Activated CD4-positive, alpha-beta T cell treated with anti-CD3 and anti-CD28 coated beads, Interleukin-2, amount 10 ng/mL, durations not matched to agents 24 days and 14 days (primary cell): ENCODE measurements at places on chromosomes 7 and 10. TPM values are rescaled to one million over a fixed set of nuclear protein-coding genes. Genes with fewer than 3 reads are reported as not detected.
A peak's percentile ranks its signal among the peaks of the same experiment; 100 is the strongest.

- no peak overlapping the region for H3K27ac ChIP-seq
- H3K36me3 ChIP-seq: no peaks in the 10 kb centered on the region
- H3K4me3 ChIP-seq: no peak overlapping the region
- DNase-seq: no peak
- peaks cover 7% of the 10 kb centered on the region for H3K27me3 ChIP-seq
Observed at GRCh38 chr10:113506476-113506875, 46.4 kb upstream of the HABP2 start.

DNA sequence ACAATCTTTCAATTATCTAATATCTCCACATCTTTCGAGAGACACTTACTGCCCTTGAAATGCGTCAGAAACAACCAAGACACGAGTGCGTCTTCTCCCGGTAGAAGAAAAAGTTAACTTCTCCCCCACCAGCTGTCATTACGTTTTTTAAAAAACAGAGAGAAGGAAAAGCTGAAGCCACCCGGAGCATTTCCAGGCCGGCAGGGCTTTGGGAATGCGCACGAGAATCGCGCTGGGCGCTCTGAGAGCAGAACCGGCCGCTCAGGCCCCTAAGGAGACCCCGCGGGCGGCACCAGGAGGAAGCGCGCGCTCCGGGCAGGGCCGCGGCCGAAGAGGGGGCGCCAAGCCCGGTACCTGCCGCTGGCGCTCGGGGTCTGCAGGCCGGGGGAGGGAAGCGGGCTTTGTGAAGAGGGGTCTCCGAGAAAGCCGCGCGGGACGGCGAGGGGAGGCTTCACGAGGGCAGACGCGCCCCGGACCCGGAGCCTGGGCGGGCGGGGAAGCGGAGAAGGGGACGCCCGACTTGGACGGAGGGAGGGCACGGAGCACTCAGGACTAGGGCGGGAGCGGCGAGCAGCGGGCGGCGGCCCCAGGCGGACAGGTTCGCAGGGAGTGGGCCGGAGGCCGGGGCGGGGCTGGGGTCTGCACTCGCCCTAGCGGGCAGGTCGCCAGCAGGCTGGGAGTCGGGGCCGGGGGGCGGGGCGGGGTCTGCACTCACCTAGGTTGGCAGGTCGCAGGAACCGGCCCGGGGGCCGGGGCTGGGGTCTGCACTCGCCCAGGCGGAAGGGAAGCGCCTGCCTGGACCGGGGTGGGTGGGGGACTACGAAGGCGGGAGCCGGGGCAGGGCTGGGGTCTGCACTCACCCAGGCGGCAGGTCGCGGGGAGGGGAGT, 932 bp downstream of the ESYT2 start:
- H3K4me1 ChIP-seq: peaks cover 47% of the 10 kb centered on the region
- peak; percentile 78 for DNase-seq
- H3K27ac ChIP-seq: peak overlapping the region; percentile 93
- H3K4me3 ChIP-seq: peak overlapping the region; percentile 87
- peaks cover 11% of the 10 kb centered on the region for H3K27me3 ChIP-seq
- peaks cover 15% of the 10 kb centered on the region for H3K36me3 ChIP-seq

DNA sequence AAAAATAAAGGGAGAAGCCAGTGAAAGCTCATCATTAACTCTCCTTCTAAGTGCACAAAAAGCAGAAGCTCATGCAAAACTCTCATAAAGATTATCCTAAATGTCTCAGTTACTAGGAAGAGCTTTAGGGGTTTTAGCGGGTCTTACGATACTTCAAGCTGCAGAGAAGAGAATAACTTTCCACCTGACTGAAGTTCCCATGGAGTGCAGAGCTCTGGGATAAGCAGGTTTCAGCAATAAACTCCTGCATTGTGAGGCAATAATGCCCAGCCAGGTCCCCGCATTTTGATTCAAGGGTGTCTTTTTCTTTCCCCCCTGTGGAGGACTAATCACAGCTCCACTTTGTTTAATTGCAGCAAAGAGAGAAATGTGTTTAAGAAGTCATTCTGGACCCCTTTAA, 241.9 kb upstream of the SP8 start:
- H3K4me1 ChIP-seq: no peaks in the 10 kb centered on the region
- no peak overlapping the region for H3K27ac ChIP-seq
- H3K36me3 ChIP-seq: no peaks in the 10 kb centered on the region
- no peak for DNase-seq

DNA sequence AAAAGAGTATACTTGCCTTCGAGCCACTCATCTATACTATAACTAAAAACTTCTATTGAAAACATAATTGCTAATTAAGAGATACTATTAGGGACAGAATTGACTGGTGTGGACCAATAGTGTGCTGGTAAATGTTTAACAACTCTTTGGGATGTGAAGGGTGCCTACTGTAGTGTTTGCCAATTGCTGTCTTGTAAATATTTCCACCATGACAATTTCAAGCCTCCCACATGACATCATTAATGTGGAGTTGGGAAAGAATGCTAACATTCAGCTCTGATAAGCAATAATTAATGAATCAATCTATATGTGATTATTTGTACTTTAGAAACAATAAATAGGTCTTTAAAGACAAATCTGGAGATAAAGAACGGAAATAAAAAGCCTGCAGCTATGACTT, 136.8 kb downstream of the DGKB start:
- H3K36me3 ChIP-seq: no peaks in the 10 kb centered on the region
- no peak for DNase-seq
- H3K4me3 ChIP-seq: no peak overlapping the region
- no peak overlapping the region for H3K27ac ChIP-seq
- H3K4me1 ChIP-seq: no peaks in the 10 kb centered on the region
- no peaks in the 10 kb centered on the region for H3K27me3 ChIP-seq

DNA sequence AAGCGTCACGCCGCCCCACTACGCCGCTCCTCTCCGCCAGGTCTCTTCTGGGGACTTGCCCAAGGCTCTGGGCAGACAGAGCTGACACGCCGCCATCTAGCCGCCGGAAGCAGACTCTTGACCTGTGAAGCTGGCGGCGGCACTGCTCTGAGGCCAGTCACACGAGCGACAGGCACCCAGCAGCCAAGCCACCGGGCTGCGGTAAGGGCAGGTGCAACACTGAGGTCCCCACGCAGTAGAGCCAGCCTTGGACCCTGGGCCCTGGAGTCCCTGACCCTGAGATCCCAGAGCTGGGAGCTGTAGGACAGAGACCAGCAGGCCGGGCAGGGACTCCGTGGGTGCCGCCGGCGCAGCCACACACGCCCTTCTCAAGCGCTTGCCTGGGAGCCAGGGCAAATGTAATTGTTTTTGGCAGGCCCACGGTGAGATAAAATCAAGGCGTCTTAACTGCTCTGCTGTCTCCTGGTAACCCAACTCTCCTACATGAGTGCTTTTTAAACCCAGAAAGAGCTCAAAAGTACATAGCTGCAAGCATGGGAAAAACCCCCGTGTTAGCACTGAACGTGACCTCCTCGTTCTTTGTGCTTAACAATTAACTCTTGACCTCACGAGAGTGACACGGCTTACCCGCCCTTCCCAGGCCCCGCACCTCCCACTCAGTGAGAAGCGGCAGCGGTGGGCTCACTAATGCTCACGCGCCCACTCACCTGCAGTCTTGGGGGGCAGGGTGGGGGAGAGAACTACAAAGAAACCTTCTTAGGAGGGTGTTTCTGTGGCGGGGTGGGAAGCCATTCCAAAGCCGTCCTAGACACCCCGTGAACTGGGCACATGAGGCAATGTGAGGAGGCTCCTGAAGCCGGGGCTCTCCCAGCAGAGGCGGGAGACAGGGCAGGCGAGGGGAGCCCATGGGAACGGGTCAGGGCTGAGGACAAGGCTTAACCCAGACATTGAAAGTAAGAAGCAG, 8.5 kb downstream of the GPER1 start:
- no peaks in the 10 kb centered on the region for H3K27me3 ChIP-seq
- no peak for DNase-seq

DNA sequence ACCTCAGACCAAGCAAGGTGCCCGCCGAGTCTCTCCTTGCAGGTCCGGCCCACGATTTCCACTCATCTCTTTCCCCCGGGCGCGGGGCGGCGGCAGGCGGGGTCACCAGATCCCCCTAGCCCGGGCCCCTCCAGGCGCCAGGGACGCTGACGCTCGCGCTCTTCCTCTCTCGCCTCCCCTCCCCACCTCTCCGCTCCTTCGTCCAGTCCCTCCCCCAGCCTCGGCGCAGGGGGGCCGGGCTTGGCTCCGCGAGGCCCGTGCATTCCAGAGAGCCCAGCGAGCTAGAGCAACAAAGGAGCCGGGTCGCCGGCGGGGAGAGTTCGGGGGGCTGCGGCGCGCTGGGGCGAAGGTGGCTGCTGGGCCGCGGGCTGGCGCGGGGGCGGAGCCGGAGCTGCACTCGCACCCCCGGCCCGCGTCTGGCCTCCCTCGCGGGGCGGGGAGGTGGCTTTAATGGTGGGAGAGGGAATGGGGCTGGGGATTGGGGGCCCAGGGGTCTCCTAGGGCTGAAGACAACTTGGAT, at the start of gene SMO:
Gene SMO (plus strand): TSS at position 262 of the 520 bp plus-strand sequence. CDS start 519 bp downstream, outside the sequence.
- H3K36me3 ChIP-seq: no peaks in the 10 kb centered on the region
- DNase-seq: no peak
- peaks cover 4% of the 10 kb centered on the region for H3K4me1 ChIP-seq
- H3K27me3 ChIP-seq: peaks cover 63% of the 10 kb centered on the region

- H3K4me3 ChIP-seq: peak overlapping the region; percentile 59
- H3K27me3 ChIP-seq: no peaks in the 10 kb centered on the region
- H3K27ac ChIP-seq: peak overlapping the region; percentile 92
- H3K4me1 ChIP-seq: peaks cover 56% of the 10 kb centered on the region
Observed at GRCh38 chr10:95793401-95794045, 37.6 kb downstream of the ENTPD1 start.

GRCh38 chr7:132270517-132270916, 305.8 kb downstream of the PLXNA4 start:
- no peak overlapping the region for H3K4me3 ChIP-seq
- H3K27me3 ChIP-seq: peaks cover 2% of the 10 kb centered on the region
- H3K36me3 ChIP-seq: no peaks in the 10 kb centered on the region
- peak; percentile 62 for DNase-seq

- H3K36me3 ChIP-seq: no peaks in the 10 kb centered on the region
- DNase-seq: no peak
- H3K4me1 ChIP-seq: peaks cover 9% of the 10 kb centered on the region
- H3K4me3 ChIP-seq: no peak overlapping the region
- H3K27me3 ChIP-seq: peaks cover 22% of the 10 kb centered on the region
Observed at GRCh38 chr7:1593091-1593866, 23.4 kb upstream of the PSMG3 start.

- no peak overlapping the region for H3K27ac ChIP-seq
- H3K4me1 ChIP-seq: no peaks in the 10 kb centered on the region
- DNase-seq: no peak
- no peaks in the 10 kb centered on the region for H3K27me3 ChIP-seq
Observed at GRCh38 chr7:101615446-101615845, 13.7 kb downstream of the MYL10 start.

DNA sequence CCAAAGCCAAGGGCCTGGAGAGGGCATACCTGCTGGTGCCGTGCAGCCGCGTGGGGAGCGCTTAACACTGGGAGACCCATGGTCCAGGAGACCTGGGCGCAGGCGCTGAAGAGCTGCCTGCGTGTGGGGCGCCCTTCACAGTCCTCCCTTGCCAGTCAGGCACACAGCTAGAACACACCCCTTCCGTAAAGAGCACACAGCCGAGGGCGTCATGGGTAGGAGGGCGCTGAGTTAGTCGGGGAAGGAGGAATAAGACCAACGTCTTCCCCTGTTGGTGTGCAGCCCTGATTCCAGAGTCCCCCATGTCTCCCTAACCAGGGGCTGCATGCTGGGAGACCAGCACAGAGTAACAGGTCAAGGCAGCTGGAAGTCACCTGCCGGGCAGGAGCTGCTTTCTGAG, 273.9 kb downstream of the USP6NL start:
- peaks cover 21% of the 10 kb centered on the region for H3K4me1 ChIP-seq
- no peak overlapping the region for H3K27ac ChIP-seq
- H3K36me3 ChIP-seq: peaks cover 31% of the 10 kb centered on the region
- H3K27me3 ChIP-seq: no peaks in the 10 kb centered on the region
- H3K4me3 ChIP-seq: no peak overlapping the region
- peak; percentile 64 for DNase-seq

- H3K36me3 ChIP-seq: no peaks in the 10 kb centered on the region
- H3K4me1 ChIP-seq: no peaks in the 10 kb centered on the region
- H3K27ac ChIP-seq: no peak overlapping the region
- H3K27me3 ChIP-seq: peaks cover 7% of the 10 kb centered on the region
- H3K4me3 ChIP-seq: no peak overlapping the region
Observed at GRCh38 chr7:28349637-28350036, 62.7 kb upstream of the CREB5 start.

GRCh38 chr10:120658943-120659885, 191.9 kb upstream of the WDR11 start:
- H3K36me3 ChIP-seq: no peaks in the 10 kb centered on the region
- no peak overlapping the region for H3K4me3 ChIP-seq
- H3K4me1 ChIP-seq: no peaks in the 10 kb centered on the region
- no peaks in the 10 kb centered on the region for H3K27me3 ChIP-seq
- no peak for DNase-seq
- H3K27ac ChIP-seq: no peak overlapping the region

DNA sequence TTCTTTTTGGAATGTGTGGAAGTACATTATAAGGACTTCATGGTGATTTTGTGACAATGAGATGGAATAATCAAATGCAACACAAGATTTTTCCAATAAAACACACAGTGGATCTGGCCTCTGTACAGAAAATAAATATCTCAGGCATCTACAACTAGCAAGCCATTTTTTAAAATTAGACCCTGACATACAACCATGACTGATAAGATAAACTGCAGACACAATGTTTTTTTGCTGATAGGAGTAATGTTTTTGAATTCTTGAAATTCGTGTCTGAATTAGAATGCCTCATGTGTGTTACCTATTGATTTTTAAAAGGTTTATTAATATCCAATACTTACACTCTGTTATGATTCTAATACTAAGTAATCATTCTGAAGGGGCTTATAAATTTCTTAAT, 328.1 kb downstream of the HGF start:
- H3K27ac ChIP-seq: no peak overlapping the region
- H3K4me3 ChIP-seq: no peak overlapping the region
- no peak for DNase-seq
- H3K4me1 ChIP-seq: no peaks in the 10 kb centered on the region

DNA sequence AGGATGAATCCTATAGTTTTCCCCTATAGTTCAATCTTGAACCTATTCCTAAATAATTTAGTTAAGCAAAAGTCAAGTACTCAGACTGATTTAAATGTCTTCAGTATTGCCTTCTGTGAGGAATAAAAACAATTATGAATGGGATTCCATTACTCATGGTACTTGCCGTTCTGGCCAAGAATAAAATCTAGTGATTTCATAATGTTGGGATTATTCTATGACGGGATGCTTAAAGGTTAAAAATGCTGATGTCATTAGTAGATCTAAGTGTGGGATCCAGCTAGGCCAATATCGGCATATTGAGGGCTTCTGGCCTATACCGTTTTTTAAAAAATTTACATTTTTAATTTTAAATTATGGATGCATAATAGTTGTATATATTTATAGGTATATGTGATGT, 5.3 kb downstream of the BPGM start:
- H3K27ac ChIP-seq: no peak overlapping the region
- H3K36me3 ChIP-seq: peaks cover 40% of the 10 kb centered on the region

The PGAM2 gene
- total RNA-seq: 0.42 TPM in 1 of 2 replicates, not detected in the other

The LEP gene
- not detected in 2 replicates for total RNA-seq

The TAS2R3 gene
- 1.2 and 2.2 TPM in 2 replicates for total RNA-seq

The TWNK gene
- 41.1 and 42.1 TPM in 2 replicates for total RNA-seq

The CFAP46 gene
- not detected in 2 replicates for total RNA-seq

The IRF5 gene
- 16.2 and 18.6 TPM in 2 replicates for total RNA-seq

The AMPH gene
- total RNA-seq: not detected in 2 replicates

The OR9A4 gene
- total RNA-seq: not detected in 2 replicates

The AKR1D1 gene
- not detected in 2 replicates for total RNA-seq

The SH3PXD2A gene
- 8.3 and 8.5 TPM in 2 replicates for total RNA-seq

The SAP25 gene
- total RNA-seq: 9.2 and 11.3 TPM in 2 replicates
